ENCODE measurements at places on chromosomes 6 and 20.

DNA sequence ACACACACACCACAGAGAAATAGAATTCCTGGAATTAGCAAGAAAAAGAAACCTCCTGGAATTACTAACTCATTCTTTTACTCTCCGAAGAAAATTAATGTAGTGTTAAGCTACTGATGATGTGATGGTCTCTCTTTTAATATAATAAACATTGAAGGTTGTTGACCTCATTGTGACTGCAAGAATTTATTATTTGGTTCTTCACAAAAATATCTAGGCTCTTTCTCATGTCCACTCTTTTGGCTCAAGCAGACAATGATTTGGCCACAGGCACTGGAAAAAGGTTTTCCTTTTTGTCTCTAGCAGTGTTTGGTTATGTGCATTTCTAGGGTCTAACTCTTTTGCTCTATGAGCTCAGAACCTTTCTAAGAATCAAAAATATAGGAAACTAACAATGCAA, 811.9 kb downstream of the TENT5A start:
- DNase-seq: no peak

- no peak for DNase-seq
Observed at GRCh38 chr20:4802527-4802926, 80.8 kb downstream of the PRND start.

GRCh38 chr6:45472382-45472781, 94.6 kb upstream of the SUPT3H start:
- peak; percentile 10 for DNase-seq

- DNase-seq: no peak
Observed at GRCh38 chr20:33684533-33685327, 1.5 kb downstream of the E2F1 start.

GRCh38 chr6:1222728-1223595, 88.9 kb upstream of the FOXQ1 start:
- no peak for DNase-seq

GRCh38 chr20:46058599-46059281, 29.7 kb downstream of the SLC12A5 start:
- no peak for DNase-seq

All from T47D (cell line).